NCI-H2081 treated with DMSO at 0.1 percent for 48 hours (cell line): ENCODE measurements at places on chromosomes 3 and 15.

- no peak for DNase-seq
Observed at GRCh38 chr15:85828874-85829273, 34.1 kb upstream of the KLHL25 start.

DNA sequence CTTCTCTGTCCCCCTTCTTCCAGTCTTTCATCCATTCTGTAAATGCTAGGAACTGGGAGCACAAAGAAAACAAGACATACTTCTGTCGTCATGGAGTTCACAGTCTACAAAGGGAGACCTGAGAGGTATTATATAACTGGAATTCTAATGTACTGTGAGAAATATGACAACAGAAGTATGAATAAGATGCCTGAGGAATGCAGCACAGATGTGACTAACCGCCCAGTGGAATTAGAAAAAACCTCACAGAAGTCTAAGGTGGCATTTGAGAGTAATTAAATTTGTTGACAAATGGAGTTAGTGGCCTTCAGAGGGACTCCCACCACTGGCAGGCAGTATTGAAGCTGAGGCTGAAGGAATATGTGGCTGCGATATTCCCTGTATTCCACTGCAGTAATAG, 168.5 kb upstream of the FAM3D start:
- DNase-seq, result no peak

GRCh38 chr15:95018888-95019545, 787.7 kb downstream of the MCTP2 start:
- DNase-seq, result no peak

- DNase-seq, result no peak
Observed at GRCh38 chr3:8420612-8421011, 81.0 kb upstream of the LMCD1 start.

GRCh38 chr15:68696414-68697363, 117.9 kb downstream of the CORO2B start:
- no peak for DNase-seq

- DNase-seq, result no peak
Observed at GRCh38 chr3:68919000-68919399, 13.3 kb downstream of the TAFA4 start.

GRCh38 chr15:49720261-49720660, 99.4 kb downstream of the DTWD1 start:
- no peak for DNase-seq

DNA sequence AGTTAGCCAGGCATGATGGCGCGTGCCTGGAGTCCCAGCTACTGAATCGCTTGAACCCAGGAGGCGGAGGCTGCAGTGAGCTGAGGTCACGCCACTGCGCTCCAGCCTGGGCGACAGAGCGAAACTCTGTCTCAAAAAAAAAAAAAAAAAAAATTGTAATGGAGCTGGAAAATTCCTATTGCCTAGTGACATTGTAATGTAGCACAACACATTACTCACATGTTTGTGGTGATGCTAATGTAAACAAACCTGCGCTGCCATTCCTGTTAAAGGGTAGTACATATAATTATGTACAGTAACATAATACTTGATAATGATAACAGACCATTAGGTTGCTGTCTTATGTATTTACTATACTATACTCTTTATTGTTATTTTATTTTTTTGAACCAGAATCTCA, 39.1 kb downstream of the KNL1 start:
- DNase-seq, result no peak

- no peak for DNase-seq
Observed at GRCh38 chr3:115710799-115711198, 87.5 kb downstream of the GAP43 start.

DNA sequence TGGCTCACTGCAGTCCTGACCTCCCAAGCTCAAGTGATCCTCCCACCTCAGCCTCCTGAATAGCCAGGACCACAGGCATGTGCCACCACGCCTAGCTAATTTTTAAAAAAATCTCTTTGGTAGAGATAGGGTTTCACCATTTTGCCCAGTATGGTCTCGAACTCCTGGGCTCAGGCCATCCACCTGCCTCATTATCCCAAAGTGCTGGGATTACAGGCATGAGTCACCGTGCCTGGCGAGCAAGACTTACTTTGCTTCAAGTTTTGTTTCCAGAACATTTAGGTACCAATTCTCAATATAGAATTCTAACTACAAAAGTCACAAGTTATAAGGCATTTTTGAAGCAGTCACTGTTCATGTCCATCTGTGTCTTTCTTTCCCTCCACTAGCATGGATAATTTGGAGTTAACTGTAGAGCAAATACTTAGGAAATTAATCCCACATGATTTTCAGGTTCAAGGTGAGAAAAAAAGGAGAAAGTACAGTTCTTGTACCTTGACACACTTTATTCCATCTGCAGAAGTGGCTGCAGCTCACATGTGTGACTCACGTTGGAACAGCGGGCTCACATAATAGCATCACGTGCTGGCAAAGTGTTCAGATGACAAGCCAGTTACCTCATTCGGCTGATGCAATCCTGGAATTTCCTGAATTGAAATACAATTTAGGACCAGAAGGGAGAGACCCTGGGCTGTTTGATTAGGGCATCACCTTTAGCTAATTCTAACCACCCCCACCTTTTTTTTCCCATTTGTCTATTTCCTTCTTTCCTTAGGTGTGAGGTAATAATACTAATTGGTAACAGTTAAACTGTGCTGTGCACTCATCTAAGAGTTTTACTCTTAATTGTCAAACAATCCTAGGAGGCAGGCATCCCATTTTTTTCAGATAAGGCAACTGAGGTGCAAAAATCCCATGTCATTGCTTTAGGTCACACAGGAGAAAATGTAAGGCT, 46.9 kb upstream of the NEDD4 start:
- no peak for DNase-seq

GRCh38 chr15:79170256-79170664, 79.7 kb upstream of the RASGRF1 start:
- no peak for DNase-seq

DNA sequence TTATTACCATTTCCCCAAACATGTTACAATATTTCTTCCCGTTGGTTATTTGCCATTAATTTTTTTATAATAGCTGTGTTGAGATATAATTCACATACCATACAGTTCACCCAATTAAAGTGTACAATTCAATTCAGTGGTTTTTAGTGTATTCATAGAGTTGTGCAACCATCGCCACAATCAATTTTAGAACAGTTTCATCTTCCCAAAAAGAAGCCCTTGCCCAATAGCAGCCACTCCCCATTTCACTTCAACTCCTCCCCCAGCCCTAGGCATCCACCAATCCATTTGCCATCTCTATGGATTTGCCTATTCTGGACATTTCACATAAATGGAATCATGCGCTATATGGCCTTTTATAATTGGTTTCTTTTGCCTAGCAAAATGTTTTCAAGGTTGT, 225.1 kb downstream of the EPHB1 start:
- DNase-seq, result no peak

GRCh38 chr3:142925140-142925539, 36.3 kb upstream of the PCOLCE2 start:
- no peak for DNase-seq

- no peak for DNase-seq
Observed at GRCh38 chr15:100926258-100926657, 7.1 kb downstream of the LRRK1 start.

DNA sequence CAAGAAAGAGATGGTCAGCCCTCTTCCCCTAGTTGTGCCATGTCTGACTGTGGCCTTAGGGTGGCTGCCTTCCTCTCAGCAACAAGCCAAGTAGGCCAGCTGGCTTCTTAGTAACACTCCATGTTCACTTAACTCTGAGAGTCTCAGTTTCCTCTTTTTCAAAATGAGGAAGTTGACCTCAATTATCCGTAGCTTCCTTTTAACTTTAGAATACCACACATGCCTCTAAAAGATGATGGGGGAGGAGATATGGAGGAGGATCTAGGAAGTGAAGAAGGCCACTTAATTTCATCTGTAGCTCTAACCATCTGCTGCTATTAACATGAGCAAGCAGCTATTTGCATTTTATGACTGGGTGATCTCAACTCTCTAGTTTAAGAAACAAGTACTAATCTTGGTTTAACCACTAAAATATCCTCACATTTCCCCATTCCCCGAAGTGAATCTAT, 32.9 kb downstream of the CD200R1L start:
- no peak for DNase-seq

GRCh38 chr3:70501561-70501960, 189.1 kb upstream of the MDFIC2 start:
- DNase-seq, result no peak

GRCh38 chr15:75025548-75026260, 2.3 kb downstream of the PPCDC start:
- DNase-seq, result no peak

GRCh38 chr15:70165716-70166284, 68.1 kb upstream of the TLE3 start:
- DNase-seq, result no peak

- no peak for DNase-seq
Observed at GRCh38 chr3:119585856-119586570, 6.7 kb downstream of the ADPRH start.

GRCh38 chr3:56975567-56975966, 84.9 kb upstream of the SPATA12 start:
- DNase-seq, result no peak

DNA sequence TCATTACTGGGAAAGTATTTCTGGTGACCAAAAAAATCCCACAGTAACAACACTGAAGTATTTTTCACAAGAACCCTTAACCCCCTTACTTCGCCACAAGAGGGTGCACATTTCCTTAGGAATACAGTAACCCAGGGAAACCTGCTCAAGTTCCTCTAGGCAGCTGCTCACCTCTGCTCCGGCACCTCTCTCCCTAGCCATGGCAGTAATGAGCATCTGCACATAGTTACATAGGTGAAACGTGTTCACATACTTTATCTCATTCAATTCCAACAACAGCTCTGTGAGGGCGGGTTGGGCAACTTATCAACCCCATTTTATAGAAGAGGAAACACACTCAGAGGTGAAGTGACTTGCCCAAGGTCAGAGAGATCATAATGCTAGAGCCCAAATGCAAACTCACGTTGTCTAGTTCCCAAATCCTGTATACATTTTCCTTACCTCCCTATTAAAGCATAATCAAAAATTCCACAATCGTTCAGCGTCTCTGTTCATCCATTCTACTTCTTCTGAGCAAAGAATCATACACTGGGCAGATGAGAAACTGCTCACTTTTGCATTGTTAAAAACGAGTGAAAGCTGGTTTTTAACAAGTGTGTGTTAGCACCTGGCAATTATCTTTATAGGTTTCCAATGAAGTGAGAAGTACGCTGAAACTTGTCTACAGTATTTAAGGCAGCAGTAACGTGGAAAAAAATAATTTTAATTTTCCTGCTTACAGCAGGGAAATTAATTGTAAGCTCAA, 90.7 kb downstream of the IGF2BP2 start:
- no peak for DNase-seq

GRCh38 chr3:10331320-10331719, 10.4 kb upstream of the SEC13 start:
- DNase-seq, result no peak

DNA sequence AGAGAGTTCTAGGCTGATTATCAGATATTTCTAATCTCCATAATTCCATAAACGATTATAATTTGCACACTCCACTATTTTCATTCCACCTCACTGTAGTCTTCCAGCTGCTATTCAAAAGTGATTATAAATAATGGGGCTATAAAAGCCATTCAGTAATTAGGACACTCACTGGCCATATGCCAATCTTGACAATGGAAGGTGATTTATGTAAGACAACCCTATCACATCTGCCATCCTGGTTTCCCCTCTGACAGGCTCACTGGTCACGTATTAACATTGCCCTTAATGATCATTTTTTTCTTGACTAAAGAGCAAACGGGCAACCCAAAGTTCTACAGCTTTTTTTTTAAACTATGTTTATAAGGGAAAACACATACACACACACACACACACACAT, 402.4 kb downstream of the MAGI1 start:
- no peak for DNase-seq

DNA sequence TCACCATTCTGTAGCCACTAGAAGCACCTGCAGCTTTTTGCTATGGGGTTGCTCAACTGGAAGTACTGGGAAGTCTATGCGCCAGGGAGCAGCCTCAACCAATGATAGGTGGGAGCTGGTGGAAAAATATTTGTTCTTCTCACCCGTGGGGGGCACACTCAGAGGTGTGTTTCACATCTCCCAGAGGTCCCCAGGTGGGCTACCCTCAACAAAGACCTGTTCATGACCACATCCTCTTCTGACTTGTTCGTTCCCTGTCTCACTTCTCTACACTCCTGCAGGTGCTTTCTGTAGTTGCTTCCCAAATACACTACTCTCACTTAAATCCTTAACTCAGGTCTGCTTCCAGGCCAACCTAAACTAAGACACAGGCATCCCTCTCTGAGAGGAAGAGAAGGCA, 3.6 kb downstream of the CAMP start:
- no peak for DNase-seq

DNA sequence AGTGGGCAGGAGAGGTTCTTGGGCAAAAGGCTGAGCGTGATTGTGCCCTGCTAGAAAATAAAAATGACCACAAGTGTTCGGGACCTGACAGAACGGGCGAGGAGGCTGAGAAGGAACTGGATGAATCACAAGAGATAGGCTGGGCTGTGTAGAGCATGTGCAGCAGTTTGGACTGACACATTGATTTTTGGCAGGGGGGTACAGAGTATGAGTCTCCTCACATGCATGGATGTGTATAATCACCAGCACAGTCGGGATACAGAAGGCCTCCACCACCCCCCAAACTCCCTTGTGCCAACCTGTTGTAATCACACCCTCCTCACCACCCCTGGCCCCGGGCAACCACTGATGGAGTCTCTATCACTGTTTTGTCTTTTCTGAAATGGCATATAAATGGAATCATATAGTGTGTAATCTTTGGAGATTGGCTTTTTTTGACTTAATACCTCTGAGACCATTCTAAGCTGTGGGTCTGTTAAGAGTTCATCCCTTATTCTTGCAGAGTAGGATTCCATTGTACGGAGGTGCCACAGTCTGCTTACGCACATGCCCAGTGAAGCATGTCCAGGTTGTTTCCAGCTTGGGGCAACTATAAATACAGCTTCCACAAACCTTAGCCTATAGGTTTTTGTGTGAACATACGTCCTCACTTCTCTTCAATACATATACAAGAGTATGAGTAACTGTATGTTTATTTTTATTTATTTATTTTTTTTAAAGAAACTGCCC, 438.8 kb downstream of the FOXP1 start:
- no peak for DNase-seq

- DNase-seq, result no peak
Observed at GRCh38 chr15:77014132-77015081, 19.5 kb downstream of the PSTPIP1 start.

DNA sequence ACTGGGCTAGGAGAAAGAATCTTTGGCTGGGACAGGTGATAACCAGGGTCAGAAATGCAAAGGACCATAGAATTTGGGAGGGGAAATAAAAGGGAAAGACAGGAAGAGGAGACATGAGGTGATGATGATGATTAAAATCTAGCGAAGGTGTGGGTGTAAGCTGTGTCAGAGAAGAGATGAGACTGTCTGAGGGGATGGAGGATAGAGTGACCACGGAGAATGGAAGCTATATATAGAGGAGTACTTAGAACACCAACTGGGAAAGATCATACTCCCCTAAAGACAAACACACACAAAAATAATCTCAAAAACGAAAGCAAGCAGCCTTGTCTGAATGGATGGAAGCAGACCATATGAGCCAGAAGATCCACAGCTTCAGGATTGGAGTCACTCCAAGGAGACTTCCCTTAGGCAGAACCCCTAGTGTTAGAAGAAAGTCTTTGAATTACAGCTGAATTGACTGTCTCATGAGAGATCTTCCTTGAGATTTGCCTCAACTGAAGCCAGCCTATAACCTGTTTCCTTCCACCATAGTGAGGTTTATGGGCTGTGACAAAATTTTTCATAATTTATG, 115.2 kb upstream of the DAZL start:
- DNase-seq, result no peak

GRCh38 chr3:40631341-40631995, 106.7 kb downstream of the ZNF621 start:
- DNase-seq, result no peak

- DNase-seq, result no peak
Observed at GRCh38 chr3:2653706-2654105, 456.5 kb downstream of the IL5RA start.

- no peak for DNase-seq
Observed at GRCh38 chr3:24145981-24146822, 201.1 kb downstream of the NR1D2 start.
